ENCODE measurements at places on chromosomes 2 and 18.

- DNase-seq, result no peak
Observed at GRCh38 chr2:207606829-207607228, 18.4 kb downstream of the METTL21A start.

GRCh38 chr18:76874642-76875389 lies 52.5 kb downstream of the ZNF236 start:
- DNase-seq, result no peak

DNA sequence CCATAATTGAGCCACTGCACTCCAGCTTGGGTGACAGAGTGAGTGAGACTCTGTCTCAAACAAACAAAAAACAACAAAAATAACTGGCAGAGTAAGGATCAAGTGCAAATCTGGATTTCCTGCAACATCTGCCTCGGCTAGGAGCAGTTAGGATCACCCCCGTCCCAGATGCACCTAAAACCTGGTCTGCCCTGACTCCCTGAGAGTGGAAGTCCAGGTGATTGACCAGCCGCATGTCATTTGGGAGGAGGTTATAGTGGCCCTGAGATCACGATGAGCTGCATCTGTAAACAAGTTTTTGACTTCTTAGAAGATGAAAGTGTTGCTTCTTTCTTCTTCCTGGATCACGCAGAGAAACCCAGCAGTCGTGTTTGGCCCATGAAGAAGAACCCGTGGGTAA lies 5.0 kb upstream of the ESPNL start:
- DNase-seq, result no peak

- no peak for DNase-seq
Observed at GRCh38 chr2:111667001-111667400, 217.0 kb downstream of the ANAPC1 start.
